ENCODE measurements at places on chromosomes 5 and 9.

DNA sequence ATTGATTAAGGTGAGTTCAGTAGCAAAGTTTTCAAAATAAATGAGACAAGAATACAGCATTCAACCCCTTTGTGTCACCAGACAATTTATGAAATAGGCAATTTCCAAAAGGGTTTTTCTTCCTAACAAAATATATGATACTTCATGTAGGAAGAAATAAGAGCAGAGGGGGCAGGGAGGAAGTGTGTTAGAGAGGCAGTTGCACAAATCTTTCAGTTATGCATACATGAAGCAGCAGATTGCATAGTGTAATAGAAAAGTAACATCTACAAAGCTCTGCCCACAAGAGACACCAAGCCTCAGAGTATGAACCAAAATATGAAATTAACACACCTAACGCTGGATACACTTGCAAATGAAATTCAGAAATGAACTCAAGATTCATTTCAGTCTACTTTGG is 157.0 kb downstream of the DENND1A start:
- no peak for DNase-seq

DNA sequence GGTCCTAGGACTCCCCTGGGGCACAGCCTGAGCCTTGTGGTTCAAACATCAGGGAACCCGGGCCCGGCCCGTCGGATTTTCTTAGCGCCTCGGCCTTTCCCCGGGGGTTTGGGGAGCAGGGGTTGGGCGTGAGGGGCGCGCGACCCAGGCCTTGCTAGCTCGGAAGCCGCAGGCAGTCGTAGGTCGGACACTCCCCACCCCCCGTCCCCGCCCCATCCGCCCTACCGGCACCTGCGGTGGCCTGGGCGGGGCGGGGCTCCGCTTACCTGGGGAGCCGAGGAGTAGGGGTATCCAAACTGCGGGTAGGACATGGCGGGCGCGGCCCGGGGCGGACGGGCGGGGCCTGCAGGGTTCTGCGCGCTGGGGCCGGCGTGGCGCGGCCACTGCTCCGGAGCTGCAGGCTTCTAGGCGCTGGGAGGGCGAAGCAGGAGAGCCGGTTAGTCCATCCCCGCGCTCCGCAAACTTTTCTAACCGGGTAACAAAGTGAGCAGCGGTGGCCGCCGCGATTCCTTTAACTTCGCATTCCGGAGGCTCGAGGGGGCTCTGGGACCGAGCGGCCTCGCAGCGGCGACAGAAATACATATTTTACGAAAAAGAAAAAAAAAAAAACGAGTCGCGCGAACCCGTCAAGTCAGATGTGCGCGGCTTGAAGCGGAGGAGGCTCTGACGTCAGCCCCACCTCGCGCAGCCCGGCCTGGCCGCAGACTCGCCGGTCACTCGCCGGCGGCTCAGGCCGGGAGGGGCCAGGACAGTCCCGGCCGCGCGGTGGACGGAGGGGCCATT is at the start of gene IRX4:
IRX4 (minus strand) TSS at position 589 of the 783 bp plus-strand sequence; CDS start at position 311, 278 bp downstream.
- no peak for DNase-seq

GRCh38 chr5:141875795-141876627 is 2.2 kb downstream of the PCDH1 start:
- DNase-seq = no peak

DNA sequence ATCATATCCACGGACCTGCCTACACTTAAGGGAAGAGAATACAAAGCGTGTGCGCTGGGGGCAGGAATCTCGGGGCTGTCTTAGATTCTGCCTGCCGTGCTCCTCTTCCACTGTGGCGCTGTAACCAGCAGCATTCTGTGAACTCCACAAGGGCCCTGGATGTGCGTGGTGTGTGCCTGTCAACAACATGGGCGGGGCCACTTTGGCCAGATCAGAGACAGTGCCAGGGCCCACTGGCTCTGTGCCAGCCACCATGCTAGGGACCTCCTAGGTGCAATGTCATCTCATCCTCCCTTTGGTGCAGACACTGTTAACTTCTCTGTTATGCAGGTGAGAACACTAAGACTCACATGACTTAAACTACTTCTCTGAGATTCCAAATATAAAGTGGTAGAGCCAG is 113.7 kb downstream of the COL23A1 start:
- DNase-seq = no peak

- DNase-seq = no peak
Measured at GRCh38 chr5:156326718-156327259, at the start of gene SGCD. Gene SGCD, plus strand, starts transcription at chr5:156327164.

- no peak for DNase-seq
Measured at GRCh38 chr5:112005623-112005930, 248.6 kb upstream of the NREP start.

DNA sequence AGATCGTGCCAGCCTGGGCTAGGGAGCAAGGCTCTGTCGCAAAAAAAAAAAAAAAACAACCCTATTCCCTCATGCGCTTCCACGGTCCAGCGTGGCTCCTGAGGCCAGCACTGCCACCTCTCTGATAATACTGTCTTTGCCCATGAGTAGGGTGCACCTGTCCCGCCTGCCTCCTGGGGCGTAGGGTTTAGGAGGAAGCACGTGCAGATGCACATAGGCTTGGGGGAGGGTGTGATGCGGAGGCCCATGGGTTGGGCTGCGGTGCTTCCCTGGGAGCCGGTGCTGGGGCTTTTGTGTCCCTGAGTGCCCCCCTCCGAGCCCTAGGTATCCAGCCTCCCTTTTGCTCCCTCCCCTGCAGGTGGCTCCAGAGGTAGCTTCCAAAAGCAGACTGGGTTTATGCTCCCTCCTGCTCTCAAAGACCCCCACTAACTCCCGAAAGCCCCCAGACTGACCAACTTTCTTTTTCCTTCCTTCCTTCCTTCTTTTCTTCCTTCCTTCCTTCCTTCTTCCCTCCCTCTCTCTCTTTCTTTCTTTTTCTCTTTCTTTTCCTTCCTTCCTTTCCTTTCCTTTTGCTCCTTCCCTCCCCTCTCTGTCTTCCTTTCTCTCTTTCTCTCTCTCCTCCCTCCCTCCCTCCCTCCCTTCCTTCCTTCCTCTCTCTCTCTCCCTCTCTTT is 12.8 kb downstream of the FGFR4 start:
- no peak for DNase-seq

DNA sequence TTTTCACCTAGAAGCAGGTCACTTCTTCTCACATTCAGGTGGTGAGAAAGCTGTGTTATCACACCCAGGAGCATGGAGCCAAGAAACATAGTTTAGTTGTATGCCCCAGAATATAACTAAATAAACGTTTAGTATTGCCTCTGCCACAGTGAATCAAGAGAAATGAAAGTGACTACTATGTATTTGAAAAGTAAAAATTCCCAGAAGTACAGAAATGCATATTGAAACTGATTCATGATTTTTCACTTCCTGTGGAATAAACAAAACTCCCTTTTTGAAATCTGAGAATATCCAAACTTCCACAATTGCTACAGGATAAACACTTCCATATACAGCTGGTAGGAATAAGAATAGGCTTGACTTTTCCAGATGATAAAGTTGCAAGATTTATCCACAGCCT is 15.3 kb upstream of the NINJ1 start:
- DNase-seq = no peak

DNA sequence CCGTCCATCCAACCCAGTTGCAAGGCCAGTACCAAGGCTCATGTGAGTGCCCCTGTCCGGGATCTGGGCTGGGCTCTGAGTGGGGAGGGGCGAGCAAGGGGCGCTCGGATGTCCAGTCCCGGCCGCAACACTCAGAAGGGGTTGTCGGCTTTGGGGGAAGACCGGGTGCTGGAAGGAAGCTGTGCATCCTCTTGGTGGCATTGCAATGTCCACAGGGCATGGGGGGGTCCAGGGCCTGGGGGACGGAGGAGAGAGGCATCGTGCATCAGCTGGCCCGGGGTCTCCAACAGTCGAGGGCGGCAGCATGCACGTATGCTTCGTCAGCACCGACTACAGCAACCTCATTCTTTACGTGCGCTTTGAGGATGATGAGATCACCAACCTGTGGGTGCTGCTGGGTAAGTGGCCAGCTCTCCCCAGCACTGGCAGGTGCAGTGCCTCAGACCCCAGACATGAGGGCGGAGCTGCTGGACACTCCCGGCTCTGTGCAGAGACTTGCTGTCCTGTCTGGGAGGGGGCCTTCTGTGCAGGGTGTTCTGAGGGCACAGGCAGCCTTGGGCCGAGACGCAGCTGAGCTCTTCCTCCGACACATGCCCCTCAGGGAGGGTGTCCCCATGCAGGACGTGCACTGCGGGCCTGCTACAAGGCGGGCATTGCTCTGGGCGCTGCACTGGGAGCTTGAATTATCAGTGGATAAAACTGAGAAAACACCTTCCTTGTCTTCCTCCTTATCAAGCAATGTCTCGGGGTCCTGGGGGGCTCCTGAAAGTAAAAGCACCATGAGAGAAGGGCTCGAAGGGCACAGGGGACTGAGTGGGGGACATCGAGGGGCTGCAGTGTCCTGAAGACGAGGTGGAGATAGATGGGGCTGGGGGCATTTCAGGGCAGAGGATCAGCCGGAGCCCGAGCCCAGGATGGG is 22.5 kb downstream of the GLT6D1 start:
- no peak for DNase-seq

- DNase-seq = no peak
Measured at GRCh38 chr5:429453-430188, 13.4 kb upstream of the EXOC3 start.

- no peak for DNase-seq
Measured at GRCh38 chr5:149426931-149427330, 47.8 kb upstream of the IL17B start.

DNA sequence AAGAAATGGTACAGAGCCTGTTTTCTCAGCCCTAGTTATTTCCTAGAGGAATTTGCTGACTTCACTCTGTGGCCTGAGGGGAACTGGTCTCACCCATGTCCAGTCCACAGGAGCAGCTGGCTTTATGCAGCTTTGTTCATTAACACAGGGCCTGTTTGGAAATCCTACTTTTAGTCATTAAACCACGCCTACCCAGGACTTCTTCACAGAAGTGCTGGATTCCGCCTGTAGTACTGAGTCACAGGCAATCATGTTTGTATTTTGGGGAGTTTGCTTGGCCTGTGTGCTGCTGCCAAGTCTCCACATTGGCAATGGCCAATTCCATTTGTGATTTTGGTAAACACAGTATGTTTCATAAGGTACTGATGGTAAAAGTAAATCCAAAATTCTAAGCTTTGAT is 52.8 kb downstream of the CTNND2 start:
- no peak for DNase-seq

GRCh38 chr5:133612249-133612860 is at the start of gene FSTL4:
Gene FSTL4, minus strand, starts transcription at chr5:133612541.
- DNase-seq = peak; percentile 19

DNA sequence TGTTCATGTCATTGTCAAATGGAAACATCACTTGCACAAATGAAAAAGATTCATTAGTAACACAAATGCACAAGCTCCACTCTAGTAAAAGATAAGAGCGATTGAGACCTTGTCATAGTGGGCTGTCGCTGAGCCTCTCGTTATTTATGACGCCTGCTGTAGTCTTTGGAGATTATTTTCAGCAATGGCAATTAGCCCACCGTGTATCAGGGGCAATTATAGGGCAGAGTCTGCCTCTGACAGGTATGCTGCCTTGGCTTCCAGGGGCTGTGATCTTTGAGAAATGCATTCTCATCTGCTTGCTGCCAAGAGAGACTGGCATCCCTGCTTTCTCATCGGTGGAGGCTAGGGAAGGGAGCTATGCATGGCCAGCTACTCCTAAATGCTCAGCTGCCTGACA is 426.8 kb upstream of the CLINT1 start:
- DNase-seq = no peak

DNA sequence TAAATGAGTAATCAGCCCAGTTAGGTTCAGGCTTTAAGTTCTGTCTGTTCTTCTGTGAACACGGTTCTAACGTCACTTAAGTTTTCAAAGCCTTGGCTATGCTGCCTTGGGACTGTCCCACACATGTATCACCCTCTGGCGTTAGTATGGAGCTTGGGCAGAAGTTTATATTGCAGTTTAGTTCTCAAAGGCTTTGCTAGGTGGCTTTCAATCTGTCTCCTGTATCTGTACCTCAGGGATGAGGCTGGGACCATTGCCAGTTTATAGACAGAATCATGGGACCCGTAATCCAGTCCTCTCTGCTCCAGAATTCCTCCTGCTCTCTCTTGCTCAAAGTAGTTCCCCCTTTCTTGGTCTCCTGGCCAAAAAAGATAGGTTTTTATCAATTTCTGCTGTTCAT is 12.1 kb downstream of the C9orf40 start:
- no peak for DNase-seq

GRCh38 chr5:158458086-158458485 is 599.1 kb upstream of the CLINT1 start:
- DNase-seq = no peak

All from CD4-positive, alpha-beta T cell treated with Interferon gamma for 1 hour (primary cell).